Fibroblast of skin of abdomen (primary cell): ENCODE measurements at places on chromosomes 5 and 9.

- no peak for DNase-seq
Observed at GRCh38 chr5:92861531-92862285, 719.3 kb downstream of the NR2F1-AS1 start.

- no peak for DNase-seq
Observed at GRCh38 chr5:4097199-4097598, 501.6 kb downstream of the IRX1 start.

DNA sequence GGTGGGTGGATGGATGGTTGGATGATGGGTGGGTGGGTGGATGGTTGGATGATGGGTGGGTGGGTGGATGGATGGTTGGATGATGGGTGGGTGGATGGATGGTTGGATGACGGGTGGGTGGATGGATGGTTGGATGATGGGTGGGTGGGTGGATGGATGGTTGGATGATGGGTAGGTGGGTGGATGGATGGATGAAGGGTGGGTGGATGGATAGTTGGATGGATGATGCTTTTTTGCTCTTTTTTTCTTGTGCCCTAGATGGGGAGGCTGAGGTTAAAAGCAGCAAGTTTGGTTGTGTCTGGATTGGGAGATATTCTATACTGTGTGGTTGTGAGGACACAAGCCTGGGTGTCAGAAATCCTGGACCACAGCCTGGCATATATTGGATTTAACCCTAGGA, 5.4 kb downstream of the LCN12 start:
- no peak for DNase-seq

DNA sequence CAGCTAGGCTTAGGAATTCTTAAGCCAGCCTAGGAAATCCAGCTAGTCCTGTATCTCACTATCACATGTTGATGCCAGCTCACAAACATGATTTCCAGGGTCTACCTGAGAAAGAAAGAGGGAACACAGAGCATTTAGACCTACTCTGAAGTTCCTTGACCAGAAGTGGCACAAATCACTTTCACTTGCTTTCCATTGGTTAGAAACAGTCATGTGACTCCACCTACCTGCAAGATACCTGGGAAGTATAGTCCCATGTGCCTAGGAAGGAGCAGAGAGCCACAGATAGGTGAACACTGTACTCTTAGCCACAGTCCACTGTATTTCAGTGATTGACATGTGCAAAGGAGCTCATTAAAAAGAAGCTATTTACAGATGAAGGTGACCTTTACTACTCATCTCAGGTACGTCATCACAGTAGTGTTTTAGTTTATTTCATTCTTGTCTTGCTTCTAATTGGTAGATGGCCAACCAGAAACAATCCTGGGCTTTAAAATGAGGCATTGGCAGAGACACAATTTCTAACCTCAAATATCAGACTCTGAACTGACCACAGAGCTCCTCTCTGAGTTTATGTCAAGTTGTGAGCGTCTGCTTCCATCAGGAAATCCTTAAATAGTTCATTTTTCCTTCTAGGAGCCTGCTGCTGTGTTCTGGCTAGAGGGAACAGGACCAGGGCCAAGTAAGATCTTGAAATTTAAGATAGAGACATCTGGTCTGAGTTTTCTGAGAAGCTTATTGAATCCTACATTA, 340.7 kb downstream of the TLE4 start:
- peak; percentile 59 for DNase-seq

- peak; percentile 5 for DNase-seq
Observed at GRCh38 chr5:149666212-149666852, 63.8 kb upstream of the PPARGC1B start.

GRCh38 chr5:135423146-135423845, 23.9 kb downstream of the DCANP1 start:
- no peak for DNase-seq

- no peak for DNase-seq
Observed at GRCh38 chr9:75438716-75439115, 350.4 kb downstream of the OSTF1 start.

DNA sequence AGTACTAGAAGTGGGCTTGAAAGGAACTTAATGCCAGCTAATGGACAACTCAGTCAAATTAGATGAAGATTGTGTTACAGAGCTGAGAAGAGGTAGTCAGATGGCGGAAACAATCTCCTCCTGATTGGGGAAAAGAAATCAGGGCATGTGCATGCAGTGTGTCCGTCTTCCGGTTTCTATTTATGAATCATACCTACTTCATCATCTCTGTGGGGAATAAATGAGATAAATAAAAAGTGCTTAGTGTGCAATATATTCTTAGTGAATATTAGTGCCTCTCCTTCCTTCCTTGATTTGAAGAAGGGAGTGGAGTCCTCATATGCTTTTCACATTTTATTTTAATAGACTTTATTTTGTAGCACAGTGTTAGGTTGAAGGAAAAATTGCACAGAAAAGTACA, 108.7 kb upstream of the NFIL3 start:
- DNase-seq, result no peak

DNA sequence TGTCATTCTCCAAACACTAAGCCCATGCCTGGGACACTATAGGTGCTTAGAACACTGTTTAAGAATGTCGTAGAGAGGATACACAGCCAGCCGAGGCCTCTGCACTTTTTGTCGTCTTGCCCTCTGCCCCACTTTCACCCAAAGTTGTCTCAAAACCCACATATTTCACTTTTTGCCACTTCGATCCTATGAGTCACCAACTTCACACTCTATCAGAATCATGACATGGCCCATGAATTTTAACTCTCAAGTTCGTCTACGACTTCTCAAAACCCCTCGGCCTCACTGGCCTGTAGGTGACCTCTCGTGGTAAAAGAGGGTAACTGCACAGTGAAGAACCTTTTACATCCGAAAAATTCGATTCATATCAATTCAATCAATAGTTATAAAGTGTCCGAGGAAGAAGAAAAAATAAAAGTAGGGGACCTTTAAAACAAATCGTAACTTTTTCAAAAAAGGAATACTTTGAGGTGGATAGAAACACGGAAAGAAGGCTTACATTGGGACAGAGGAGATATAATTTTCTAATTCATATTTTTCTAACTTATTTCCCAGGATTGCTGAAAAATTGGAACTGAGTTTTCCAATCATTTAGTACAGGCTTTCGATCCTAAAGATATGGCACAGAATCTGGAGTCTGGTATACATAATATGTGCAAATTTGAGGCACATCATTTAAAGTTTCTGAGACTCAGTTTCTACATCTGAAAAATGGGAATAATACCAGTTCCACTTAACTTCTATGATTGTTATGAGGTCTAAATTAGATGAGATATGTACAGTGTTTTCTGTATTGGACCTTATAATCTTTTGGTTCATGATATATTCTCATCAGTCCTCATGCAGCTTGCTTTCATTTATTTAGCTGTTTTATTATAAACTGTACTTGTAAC, 122.6 kb downstream of the APBA1 start:
- peak; percentile 59 for DNase-seq

GRCh38 chr5:38453921-38454320, 102.5 kb downstream of the LIFR start:
- no peak for DNase-seq

DNA sequence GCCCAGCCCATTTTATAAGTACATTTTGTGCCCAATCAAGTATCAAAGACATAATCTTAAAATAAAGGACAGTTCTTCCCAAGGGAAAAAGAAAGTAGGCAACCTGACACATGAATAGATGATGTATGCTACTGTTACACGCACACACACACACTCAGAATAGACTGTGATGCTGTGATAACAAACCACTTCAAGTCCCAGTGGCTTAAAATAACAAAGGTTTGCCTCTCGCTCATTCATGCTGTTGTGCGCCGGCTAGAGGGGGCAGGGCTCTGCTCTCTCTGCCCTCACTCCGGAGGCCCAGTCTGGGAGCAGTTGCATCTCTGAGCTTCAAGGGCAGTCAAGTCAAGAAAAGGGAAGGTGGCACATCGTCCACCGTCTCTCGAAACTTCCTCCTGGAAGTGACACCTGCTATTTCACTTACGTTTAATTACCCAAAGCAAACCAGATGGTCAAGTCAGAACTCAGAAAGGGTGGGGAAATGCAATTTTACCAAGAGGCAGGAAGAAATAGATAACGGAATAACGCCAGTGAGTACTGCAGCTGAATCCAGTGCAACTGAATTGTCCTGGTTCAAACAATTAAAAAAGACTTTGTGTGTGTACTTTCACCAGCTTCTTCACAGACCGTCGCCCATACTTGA, 43.3 kb downstream of the ANKRD33B start:
- peak; percentile 26 for DNase-seq

GRCh38 chr9:98192503-98193335, at the start of gene CORO2A:
CORO2A (minus strand) TSS chr9:98192637; CDS start chr9:98157660, 34,977 bp downstream.
- DNase-seq, result peak; percentile 56

- DNase-seq, result peak; percentile 26
Observed at GRCh38 chr5:62115014-62115413, 191.0 kb upstream of the KIF2A start.

DNA sequence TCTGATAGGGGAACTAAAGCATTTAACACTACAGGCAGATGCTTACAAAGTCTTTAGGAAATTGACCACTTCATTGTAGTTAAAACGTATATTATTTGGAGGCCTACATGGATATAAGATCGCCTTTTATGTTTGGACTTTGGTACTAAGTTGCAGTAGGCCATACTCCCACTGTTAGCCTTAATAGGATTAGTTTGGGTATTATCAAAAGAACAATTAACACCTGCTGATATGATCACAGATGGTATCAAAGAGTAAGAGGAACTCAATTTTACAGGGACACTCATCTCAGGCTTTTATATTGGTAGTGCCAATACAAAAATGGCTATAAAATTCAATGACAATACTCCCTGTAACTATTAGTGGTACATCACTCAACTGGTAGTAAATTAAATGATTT, 1183.0 kb downstream of the MAT2B start:
- no peak for DNase-seq

- DNase-seq, result no peak
Observed at GRCh38 chr9:89442501-89442978, 55.4 kb downstream of the SEMA4D start.

GRCh38 chr9:87494970-87495471, 2.6 kb upstream of the DAPK1 start:
- DNase-seq, result no peak

- DNase-seq, result peak; percentile 85
Observed at GRCh38 chr9:115144706-115145105, 26.7 kb upstream of the TNC start.
